ENCODE measurements at places on chromosomes 5 and 9.

DNA sequence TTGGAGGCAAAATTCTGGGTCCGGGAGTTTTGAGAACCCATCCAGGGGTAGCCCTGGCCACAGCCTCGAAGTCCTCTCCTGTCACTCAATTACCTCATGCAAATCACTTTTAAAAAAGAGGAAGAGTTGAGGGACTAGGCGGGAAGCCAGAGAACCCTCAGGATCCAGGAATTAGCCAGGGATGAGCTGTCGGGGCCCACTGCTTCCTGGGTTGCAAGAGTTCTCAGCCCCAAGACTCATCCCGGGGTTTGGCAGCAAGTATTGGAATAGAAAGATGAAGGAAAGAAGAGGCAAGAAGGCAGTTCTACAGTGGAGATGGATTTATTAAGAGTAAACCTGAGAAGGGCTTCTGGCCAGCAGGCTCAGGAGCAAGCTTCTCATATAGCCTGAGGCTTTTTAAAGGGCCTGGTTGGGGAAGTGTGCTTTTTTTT lies 25.6 kb downstream of the C9orf50 start:
- no peak for DNase-seq

GRCh38 chr5:142235870-142236672 lies 88.8 kb downstream of the SPRY4 start:
- DNase-seq = no peak

- DNase-seq = no peak
Observed at GRCh38 chr9:131485206-131485605, 17.5 kb upstream of the POMT1 start.

DNA sequence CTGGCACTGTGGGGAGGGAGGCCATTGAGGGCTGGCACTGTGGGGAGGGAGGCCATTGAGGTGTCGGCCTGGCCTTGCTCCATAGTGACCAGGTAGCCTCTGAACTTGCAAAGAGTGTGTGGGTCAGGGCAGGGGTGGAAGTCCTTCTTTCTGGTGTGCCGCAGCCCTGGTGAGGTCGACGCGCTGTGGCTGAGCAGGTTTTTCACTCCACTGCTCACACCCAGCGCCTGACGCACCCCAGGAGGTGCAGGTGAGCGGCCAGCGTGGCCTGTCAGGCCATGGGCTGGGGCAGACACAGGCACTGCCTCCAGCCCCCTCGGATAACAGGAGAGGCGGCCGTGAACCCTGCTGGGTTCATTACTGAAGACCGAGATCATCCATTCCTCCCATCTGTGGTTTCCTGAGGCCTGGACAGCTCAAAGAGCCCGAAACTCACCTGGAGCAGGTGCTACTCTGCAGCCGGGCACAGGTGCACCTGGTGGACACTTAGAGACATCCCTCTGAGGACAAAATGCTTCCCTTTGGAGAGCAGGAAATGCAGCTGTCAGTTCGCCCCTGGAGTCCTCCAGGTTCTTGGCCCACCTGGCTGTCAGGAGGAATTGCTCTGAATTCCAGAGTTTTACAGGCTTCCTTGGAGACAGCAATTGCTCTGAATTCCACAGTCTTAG lies 32.4 kb downstream of the LHX3 start:
- DNase-seq = no peak

- DNase-seq = peak; percentile 22
Observed at GRCh38 chr9:114405294-114406034, 17.7 kb upstream of the AKNA start.

DNA sequence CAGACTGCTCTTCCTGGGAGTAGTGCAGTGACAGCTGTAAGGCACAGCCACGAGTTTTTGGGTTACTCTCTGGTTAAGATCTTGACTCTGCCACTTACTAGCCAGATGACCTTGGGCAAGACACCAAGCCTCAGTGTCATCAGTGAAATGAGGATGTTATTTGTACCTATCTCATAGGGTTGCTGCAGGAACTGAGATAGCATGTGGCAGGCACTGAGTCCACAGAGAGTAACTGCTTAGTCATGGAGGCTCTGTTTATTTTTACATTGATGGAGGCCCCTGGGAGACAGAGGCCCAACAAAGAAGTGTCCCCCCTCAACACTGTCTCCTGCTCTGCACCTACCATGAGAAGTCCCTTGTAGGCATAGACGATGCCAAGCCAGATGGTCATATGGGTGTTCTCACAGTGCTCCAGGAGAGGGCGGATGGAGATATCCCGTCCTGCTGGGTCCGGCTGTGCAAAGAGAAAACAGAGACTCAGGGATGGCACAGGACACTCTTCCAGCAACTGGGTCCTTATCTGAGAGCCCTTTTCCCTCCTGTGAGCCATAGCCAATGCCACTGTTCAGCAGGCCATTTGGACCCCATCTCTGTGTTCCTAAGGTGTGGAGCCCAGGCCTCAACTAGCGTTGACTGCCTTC lies 55.4 kb upstream of the TBC1D2 start:
- DNase-seq = no peak

DNA sequence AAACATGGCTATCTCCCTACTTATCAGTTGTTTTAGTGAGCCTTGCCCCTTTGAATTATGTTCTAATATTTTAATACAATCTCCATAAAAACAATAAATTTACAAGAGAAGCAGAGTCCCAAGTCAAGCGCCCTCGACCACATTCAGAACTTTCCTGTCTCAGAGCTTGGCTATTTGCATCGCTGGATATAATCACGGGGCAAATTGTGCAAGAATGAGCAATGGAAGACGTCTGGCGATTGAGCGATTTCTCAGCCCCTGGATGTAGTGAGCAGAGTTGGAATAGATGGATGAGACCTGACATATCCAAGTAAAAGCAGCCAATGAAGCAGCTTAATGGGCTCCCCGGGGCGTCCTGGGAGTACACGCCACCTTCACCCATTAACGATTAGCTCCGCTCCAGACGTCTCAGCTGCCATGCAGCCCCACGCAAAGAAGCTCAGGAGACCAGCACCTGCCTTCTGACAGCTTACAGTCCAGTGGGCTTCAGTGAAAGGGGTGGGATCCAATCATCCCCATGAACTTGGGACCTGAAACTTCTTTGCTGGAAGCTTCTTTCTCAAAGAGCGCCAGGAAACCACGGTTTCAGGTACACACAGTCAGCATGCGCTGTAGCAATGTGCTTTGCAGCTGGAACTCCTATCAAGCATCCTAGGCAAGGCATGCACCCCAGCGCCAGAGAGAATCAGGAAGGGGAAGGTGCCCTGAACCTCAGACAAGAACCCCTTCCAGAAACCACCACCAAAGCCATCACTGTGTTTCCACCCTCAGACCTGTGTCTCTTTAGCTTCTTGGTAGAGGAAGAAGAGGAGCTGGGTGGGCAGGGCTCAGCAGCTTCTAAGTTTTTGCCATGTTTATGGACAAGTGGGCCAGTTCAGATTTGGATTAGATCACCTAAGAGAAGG lies 92.0 kb upstream of the IRX4 start:
- DNase-seq = no peak

DNA sequence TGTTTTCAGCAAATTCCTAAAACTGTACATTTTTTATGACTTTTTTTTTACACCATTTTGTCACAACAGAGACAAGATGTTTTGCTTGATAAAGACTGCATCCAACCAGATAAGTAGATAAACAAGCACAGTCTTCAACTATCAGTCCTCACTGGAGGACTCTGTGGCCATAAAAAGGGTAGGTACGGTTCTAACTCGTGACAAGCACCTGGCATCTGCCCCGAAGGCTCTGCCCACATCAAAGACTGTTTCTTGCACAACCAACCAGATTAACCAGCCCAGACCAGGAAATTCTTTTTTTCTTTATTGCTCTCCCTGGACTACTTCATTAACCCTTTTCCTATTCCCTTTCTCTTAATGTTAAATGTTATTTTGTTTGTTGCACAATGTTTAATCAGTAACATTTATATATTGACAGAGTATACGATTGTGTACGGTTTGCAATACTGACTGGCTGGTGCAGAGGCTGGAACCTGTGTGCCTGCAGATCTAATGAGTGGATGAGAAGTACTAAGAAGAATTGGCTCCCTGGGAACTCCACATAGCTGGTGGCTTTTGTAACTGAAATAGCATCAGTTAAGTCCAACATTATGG lies 74.1 kb downstream of the SERINC5 start:
- peak; percentile 87 for DNase-seq

DNA sequence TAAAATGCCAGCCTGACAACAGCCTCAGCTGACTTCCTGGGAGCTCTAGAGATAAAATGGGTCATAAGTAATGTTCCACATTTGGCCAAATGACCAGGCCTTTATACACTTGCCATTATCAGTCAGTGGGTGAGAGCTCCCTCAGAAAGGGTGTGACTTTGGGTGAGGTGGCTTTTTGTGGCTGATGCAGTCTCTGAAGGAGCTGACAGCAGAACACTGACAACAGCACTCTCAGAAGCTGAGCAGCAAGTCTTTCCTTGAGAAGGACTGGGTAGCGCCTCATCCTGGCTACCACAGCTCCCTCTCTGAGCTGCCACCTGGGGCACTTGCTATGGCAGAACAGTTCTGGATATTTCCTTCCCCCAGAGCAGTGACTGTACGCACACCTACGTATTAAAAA lies 22.0 kb upstream of the GNAQ start:
- no peak for DNase-seq

GRCh38 chr9:35771534-35771933 lies 17.5 kb upstream of the MSMP start:
- no peak for DNase-seq

- DNase-seq = no peak
Observed at GRCh38 chr9:136667214-136667939, 4.7 kb downstream of the EGFL7 start.

- no peak for DNase-seq
Observed at GRCh38 chr5:55485073-55485472, 49.7 kb downstream of the PLPP1 start.

DNA sequence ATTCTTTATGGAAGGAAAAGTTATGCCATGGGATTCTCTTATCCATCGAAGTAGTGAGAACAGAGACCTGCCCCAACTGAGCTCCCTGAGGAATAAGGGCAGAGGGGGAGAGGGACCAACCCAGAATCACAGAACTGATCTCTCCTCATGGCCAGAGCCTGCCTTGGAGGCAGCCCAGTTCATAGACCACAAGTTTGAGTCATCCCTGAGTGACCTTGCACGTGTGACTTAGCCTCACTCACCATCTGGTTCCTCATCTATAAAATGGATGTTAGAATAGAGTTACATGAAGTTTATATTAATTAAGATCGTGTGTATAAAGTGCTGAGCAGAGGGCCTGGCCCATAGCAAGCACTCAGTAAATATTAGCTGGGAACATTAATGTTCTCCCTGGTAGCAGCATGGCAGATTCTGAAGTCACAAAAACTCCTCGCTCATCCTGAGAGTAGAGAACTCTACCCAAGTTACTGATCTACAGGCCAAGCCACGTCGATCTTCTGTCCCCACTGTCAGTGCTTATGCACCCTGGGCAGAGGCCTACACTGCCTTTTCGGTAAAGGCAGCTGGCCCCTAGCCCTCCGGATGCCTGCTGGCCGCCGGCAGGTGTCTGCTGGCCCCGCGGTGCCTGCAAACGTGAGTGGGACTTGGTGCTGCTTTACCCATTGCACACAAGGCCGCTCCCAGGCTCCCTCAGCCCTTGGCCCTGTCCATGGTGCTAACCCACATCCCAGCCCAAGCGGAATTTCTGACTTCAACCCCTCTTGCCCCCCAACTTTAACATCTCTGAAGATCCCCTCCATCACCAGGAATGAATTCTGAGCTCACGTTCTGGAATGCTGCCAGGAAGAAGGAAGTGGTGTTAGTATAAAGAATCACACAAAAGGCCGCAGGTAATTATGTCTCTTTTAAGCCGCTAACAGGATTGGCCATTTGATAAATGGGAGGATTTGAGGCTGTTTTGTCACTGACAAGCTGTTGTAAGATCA lies 61.1 kb upstream of the ARAP3 start:
- no peak for DNase-seq

DNA sequence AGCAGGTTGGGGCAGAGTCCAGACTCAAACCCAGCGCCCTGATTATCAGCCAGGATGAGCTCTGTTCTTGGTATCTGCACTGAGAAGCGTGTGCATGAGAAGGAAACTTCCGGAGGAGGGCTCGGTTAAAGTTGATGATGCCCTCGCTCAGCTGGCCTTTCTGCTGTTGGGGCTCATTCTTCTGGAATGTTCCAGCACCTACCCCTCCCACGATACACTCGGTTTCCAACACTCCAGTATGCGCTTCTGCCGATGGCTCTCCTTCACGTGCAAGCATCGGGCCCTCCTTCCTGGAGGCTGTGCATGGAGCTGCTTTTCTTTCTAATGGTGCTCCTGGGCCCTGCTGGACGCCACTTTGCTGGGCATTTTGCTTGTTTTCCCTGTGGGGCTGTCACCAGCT lies 134.0 kb downstream of the RXRA start:
- no peak for DNase-seq

DNA sequence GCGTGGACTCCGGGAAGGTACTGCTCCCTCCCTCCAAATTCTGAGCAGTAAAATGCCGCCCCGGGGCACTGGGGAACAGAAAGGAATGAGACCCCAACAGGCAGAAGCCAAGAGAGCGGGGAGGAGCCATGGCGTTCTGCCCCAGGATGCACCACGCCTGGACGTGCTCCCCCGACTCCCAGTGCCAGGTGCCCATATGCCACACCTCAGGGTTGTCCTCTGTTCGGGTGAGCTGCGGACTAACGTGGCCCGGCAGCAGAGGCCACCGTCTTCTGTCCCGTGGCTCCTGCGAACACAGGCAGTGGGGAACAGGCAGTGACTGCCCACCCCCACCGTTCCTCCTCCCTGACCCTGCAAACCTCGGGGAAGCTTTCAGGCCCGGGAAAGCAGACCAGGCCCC lies 4.8 kb downstream of the SURF6 start:
- DNase-seq = no peak

- DNase-seq = no peak
Observed at GRCh38 chr5:39333104-39333503, 31.2 kb downstream of the C9 start.

GRCh38 chr5:153672347-153673090 lies 182.0 kb downstream of the GRIA1 start:
- DNase-seq = no peak

GRCh38 chr9:123425261-123425821 lies 69.3 kb downstream of the CRB2 start:
- DNase-seq = no peak

- DNase-seq = no peak
Observed at GRCh38 chr5:1293416-1294205, 1.3 kb downstream of the TERT start.

DNA sequence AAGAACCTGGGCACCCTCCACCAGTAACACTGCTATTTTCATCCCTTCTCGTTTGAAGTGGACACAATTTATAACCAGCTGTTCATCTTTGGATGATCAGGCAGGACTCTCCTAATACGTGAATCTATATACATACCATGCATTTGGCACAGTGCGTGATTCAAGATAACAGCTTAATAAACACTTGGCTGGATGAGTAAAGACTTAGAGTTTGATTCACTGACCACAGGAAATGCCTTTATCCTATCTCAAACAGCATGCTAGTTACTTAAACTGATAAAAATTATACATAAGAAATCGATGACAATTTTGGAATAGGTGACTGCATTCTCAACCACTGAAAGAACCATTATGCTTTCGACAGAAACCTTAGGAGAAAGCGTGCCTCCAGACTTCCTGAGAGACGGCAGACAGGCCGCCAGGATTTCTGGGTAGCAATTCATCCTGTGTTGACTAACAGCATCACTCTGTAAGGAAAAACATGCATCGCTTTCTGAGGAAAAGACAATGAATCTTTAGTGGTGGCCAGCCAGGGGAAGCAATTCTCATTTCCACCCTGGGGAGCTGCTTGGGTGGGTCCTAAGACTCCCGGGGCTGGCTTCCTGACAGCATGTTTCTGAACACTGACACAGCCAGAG lies 9.7 kb downstream of the MRPL36 start:
- DNase-seq = no peak

Measured in GF-D8 (cell line).